ENCODE measurements at places on chromosomes 16 and 17.

DNA sequence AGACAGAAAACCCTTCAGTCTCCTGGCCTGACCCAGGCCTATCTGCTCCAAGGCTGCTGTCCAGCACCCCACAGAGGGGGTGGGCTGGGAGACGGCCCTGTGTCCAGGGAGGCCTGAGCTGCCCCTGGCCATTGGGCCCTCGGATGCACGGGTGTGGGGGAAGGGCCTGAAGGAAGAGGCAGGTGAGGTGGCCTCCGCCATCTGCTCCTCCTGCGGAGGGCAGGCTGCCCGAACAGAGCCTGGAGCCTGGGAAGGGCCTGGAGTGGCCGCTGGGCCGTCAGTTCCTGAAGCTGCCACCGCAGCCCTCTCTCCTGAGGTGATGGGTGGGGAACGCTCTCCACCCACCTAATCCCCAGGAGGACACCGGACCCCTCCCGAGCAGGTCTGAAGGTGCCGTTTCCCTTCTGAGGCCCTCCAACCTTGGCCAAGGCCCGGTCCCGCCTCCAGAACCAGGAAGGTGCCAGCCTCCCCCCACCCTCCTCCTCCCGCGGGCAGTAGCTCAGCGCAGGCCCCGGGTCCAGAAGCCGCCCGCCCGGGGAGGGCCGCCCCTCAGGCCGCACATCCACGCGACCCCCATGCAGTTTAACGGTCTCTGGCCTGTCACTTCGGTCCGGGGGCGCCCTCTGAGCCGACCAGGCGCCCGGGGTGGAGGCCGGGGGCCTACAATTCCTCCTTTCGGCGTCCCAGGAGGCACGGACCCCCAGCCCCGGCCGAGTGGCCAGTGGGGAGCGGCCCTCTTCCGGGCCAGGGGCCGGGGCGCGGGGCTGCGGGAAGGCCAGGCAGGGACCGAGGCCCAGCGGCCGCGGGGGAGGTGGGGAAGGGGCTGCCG lies 835 bp downstream of the FBXL16 start:
- DNase-seq, result no peak

DNA sequence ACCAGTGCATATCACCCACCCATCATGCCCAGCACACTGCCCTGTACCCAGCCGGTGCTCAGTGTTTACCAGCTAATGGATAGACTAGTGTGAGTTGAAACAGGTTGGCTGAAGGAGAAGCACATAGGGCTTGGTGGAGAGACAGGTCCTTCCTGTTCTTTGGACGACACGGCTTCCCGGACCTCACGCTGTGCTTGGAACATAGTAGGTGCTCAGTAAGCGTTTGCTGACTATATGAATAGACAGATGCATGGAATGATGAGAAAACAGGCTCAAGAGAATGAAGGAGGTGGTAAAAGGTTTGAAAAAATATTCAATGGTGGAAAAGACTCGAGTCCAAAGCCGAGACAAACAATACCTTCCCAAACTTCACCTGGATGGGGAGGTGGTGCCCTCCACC lies 6.8 kb upstream of the FADS6 start:
- DNase-seq, result no peak

GRCh38 chr17:79010304-79010646 lies 711 bp upstream of the CANT1 start:
- no peak for DNase-seq

DNA sequence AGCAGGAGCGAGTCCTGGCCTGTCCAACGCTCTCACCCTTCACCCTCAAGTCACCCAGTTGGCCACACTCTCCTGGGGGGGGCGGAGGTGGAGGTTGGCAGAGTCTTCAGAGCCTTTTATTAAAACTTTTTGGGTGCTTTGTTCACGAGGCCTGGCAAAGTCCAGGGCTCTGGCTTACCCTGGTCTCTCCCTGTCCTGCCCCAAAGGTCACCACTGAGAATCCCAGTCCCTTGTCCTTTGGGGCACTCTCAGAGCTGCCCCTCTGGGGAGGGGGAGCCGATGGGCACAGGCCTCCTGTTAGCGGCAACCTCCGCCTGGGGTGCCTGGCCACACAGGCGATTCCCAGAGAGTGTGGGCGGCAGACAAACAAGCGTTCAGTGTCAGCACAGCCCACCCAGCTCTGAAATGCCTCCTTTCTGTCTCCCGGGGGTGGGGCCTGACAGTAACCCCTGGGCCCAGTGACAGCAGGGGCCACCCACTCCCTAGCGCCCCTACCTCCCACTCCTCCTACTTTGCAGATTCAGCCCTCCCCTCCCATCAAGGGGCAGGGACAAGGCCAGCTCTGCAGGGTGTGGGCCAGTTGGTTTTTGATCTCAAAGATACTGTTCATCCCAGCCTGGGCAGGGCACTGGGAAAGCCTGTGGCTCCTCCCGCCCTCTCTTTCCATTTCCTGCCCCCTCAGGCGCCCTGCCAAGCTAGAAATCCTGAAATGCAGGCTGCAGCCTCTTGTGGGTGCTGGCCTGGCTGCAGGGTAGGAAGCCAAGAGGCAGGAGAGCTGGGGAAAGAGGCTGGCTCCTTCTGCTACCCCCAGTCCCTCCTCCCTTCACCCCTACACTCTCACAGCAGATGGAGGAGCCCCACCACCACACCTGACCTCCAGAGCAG lies 36.6 kb upstream of the EMP2 start:
- DNase-seq, result peak; percentile 62

DNA sequence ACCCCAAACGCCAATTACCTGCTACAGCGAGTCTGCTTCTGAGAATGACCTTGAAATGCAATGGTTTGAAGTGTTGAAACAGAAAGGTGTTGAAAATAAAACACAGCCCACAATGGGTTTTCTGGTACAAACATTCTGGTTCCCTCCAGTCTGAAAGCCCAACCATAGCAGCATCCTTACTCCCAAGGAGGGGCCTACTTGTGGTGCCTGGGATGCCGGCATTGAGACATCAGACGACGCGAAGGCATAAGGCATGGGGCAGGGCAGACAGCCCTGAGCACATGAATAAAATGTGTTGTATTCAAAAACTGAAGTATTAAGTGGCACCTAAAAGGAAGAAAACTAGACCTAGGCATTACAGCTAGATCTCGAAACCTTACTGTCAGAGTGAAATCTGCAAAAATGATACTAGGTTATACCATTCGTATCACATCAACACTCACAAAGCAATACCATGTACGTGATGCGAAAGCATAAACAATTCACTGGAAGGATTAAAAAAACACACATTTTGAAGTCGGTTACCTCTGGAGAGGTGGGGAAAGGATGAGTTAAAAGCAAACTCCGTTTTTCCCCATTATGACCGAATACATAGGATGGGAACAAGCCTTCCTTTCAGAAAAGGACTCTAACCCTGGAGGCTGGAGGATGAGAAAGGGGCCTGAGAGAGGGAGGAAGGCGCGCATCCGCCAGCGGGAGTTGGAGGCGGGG lies 702 bp downstream of the NUDT21 start:
- no peak for DNase-seq

DNA sequence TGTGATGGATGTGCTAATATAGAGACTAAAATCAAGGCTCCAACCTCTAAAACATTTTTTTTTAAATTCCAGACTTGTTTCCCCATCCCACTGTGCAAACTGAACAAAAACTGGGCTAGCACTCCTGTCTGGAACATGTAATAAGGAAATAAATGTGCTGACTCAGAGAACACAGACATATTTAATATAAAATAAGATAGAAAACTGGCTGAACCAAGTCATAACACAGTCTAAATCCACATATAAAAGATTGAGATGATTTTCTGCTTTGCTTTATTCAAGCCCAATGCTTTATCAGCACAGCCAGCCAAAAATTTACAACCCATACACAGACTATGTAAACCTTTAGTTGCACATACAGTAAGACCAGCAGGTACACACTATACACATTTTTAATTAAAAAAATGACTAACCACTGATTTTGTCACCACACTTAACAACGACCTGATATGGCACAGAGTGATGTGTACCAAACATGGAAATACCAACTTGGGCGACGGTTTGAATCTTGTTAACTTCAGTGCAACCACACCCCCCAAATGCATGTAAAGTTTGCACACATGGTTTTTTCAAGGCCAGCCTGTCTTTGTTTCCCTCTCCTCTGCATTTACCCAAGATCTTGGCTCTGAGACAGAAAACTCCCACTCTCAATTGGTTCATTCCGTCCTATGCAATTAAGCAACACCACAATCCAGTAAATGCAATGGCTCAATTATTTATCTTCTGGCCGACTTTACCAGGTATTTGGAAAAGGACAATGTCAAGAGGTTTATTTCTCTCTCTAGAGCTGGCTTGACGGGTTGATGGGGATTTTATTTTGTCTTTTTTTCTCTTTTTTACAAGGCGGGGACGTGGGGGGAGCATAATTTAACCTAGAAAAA lies 1.2 kb downstream of the STAT3 start:
- DNase-seq, result no peak

- no peak for DNase-seq
These were observed 1091.6 kb upstream of the EEF2KMT start for GRCh38 chr16:6189216-6189615.

- DNase-seq, result no peak
These were observed 3.3 kb downstream of the CDK5R1 start for GRCh38 chr17:32490101-32490482.

DNA sequence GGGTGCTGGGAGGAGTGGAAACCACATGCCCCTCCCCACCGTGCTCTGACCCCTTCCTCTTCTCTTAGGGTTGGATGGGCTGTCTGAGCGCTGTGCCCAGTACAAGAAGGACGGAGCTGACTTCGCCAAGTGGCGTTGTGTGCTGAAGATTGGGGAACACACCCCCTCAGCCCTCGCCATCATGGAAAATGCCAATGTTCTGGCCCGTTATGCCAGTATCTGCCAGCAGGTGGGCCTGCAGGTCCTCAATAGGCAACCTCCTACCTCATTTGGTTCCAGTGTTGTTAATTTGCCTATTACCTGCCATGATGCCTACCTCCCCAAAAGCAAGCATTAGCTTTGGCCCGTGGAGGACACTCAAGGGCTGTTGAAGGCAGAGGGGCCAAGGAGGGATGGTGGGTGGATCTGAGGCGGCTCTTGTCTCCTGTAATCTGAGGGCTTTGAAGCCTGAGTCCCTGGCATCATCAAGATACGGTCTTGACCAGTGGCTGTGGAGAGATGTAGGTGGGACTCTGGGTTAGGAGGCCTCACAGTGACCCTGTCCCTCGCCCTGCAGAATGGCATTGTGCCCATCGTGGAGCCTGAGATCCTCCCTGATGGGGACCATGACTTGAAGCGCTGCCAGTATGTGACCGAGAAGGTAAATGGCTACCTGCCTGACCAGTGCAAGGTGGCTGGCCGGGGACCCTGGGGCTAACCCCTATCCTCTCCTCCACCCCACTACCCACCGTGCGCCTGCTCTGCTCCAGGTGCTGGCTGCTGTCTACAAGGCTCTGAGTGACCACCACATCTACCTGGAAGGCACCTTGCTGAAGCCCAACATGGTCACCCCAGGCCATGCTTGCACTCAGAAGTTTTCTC lies 3.4 kb downstream of the ALDOA start:
- no peak for DNase-seq

GRCh38 chr17:18187821-18188761 lies 4.5 kb downstream of the ALKBH5 start:
- no peak for DNase-seq

DNA sequence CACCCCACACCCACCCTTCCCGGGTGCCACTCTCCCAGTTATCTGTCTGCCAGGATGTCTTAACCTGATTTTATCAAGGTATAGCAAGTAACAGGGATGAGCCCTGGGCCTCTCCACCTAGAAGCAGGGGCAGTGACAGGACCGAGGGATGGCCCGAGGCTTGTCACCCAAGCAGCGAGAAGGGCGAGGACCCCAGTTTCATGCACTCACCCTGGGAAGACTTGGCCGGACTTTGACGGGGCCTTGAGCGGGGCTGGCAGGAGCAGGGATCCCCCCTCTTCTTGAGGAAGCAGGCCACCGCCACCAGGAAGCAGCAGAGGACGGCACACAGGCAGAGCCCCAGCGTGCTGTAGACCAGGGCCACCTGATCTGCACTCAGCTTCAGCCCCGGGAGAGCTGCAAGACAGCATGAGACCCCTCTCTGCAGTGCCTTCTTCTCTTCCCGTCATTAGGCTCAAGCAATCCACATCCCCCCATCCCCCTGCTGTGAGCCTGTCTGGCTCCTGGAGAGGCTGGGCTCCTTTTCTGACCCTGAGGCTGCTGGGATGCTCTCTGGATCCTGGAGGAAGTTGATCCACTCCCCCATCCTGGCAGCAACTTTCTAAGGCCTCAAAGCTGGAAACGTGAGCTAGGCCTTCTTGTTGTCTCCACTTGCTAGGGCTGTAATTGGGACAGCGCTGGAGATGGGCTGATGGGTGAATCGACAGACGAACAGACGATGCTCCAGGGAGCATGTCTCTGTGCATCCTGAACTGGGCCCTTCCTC lies 31.6 kb downstream of the TNFRSF13B start:
- peak; percentile 50 for DNase-seq

- DNase-seq, result peak; percentile 82
These were observed 11.5 kb downstream of the NHERF1 start for GRCh38 chr17:74759941-74760340.

Data from ecto neural progenitor cell (in vitro differentiated cells).